Esophagus muscularis mucosa (tissue), 4 donors: ENCODE measurements at places on chromosomes 16 and 17.

DNA sequence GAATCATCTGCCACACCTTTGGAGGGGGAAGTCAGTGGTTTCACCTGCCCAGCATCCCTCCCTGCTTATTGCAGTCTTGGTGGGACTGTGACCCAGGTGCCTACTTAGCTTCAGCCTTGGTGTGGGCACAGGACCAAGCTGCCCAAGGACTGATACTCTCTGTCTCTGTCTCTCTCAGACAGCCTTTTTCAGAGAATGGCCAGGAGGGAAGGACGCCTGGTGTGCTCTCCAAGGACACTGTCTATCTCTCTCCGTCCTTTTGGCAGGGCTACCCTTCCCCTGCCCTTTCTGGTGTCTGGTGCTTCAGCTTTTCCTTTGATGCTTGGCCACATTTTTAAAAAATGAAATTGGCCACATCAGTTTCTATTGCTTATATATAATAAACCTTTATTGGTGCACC is 19.6 kb downstream of the PIK3R6 start:
- H3K4me1 ChIP-seq = no peaks in the 10 kb centered on the region
- H3K36me3 ChIP-seq = no peaks in the 10 kb centered on the region
- DNase-seq = no peak
- H3K27me3 ChIP-seq = peaks cover 11% of the 10 kb centered on the region
- H3K4me3 ChIP-seq = no peak overlapping the region

DNA sequence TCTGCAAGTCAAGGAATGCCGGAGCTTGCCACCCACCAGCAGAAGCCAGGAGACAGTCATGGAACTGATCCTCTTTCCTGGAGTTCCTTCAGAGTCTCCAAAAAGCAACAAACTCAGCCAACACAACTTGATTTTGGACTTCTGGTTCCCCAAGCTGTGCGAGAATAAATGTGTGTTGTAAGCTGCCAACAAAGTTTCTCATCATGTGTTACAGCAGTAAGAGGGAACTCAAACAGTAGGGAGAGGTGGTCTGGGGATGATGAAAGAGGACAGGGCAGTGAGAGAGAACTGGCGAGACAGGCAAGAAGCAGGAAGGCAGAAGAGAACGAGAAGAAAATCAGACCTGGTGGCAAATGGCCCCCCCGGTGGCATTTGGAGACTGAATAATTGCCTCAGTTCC is 204.9 kb downstream of the MAF start:
- H3K4me1 ChIP-seq = no peaks in the 10 kb centered on the region
- DNase-seq = no peak
- no peak overlapping the region for H3K27ac ChIP-seq
- H3K36me3 ChIP-seq = no peaks in the 10 kb centered on the region
- H3K4me3 ChIP-seq = no peak overlapping the region
- H3K27me3 ChIP-seq = no peaks in the 10 kb centered on the region

GRCh38 chr16:57029161-57030160 is 40.1 kb downstream of the NLRC5 start:
- no peaks in the 10 kb centered on the region for H3K27me3 ChIP-seq
- DNase-seq = no peak
- no peaks in the 10 kb centered on the region for H3K4me1 ChIP-seq
- H3K4me3 ChIP-seq = no peak overlapping the region
- H3K36me3 ChIP-seq = peaks cover 34% of the 10 kb centered on the region

DNA sequence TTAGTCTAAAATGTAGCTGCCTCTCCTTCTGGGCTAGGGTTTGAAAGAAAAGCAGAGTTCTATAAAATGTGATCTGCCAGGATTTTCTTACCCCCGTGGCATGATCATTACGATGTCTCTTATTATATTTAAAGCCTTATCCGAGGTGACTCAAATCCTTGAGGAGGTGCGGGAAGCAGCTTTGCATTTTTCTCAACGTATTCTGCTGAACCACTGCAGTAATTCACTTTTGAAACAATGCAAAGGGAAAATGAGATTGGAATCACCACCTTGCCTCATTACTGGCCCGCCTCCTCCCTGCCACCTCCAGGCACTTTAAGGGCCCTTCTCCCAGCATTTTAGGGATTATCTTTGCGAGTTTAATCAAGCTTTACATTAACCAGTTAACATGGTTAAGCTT is 9.7 kb upstream of the NOG start:
- peaks cover under 1% of the 10 kb centered on the region for H3K4me1 ChIP-seq
- H3K27me3 ChIP-seq = no peaks in the 10 kb centered on the region
- H3K4me3 ChIP-seq = no peak overlapping the region
- DNase-seq = no peak

DNA sequence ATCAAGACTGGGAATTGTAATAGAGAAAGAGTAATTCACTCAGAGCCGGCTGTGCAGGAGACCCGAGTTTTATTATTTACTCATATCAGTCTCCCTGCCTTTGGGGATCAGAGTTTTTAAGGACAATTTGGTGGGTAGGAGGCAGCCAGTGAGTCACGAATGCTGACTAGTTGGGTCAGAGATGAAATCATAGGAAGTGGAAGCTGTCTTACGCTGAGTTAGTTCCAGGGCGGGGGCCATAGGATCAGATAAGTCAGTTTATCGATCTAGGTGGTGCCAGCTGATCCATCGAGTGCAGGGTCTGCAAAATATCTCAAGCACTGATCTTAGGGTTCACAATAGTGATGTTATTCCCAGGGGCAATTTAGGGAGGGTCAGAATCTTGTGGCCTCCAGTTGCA is 20.2 kb upstream of the GUCY2D start:
- H3K4me1 ChIP-seq = no peaks in the 10 kb centered on the region
- no peaks in the 10 kb centered on the region for H3K27me3 ChIP-seq
- no peak overlapping the region for H3K4me3 ChIP-seq
- no peak overlapping the region for H3K27ac ChIP-seq
- peak; percentile 80 for DNase-seq

DNA sequence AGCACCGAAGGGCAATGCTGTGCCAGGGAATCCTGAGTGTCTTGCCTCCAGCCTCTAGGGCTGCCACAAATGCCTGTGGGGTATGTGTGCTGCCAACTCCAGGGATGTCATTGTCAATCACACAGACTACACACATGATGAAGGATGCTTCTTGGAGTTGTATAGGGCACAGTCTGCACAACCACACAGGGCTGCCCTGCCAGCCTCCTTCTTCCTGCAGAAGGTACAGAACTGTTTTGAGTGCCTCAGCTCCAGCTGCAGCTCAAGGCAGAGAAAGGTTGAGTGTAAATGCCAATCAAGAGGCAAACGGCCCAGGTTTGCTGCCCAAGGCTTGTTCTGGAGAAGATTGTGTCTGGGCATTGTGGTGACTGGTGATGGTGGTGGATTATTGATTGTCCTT is 15.6 kb downstream of the SCNN1B start:
- H3K27me3 ChIP-seq = no peaks in the 10 kb centered on the region
- H3K4me1 ChIP-seq = no peaks in the 10 kb centered on the region
- H3K27ac ChIP-seq = no peak overlapping the region
- H3K4me3 ChIP-seq = no peak overlapping the region
- DNase-seq = no peak

GRCh38 chr17:14856176-14856575 is 408.9 kb downstream of the PMP22 start:
- no peak overlapping the region for H3K4me3 ChIP-seq
- H3K27me3 ChIP-seq = no peaks in the 10 kb centered on the region
- DNase-seq = no peak
- no peaks in the 10 kb centered on the region for H3K36me3 ChIP-seq

GRCh38 chr17:48314716-48315115 is 115.3 kb downstream of the SKAP1 start:
- no peak for DNase-seq
- H3K4me1 ChIP-seq = no peaks in the 10 kb centered on the region
- H3K27ac ChIP-seq = no peak overlapping the region
- no peaks in the 10 kb centered on the region for H3K27me3 ChIP-seq
- no peaks in the 10 kb centered on the region for H3K36me3 ChIP-seq
- H3K4me3 ChIP-seq = no peak overlapping the region

DNA sequence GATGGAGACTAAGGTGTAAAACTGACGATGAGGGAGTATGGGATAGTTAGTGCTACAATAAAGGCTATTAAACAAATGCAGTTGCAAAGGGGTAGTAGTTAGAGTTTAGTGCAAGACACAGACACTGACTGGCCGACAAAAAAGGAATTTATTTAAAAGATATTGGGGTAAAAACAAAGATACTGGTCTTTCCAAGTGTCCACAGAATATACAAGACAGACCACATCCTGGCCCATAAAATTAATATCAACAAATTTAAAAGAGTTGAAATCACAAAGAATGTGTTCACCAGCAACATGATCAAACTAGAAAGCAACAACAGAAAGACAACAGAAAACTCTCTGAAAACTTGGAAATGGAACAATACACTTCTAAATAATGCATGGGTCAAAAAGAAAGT is 54.7 kb downstream of the CFDP1 start:
- no peak overlapping the region for H3K4me3 ChIP-seq
- H3K36me3 ChIP-seq = peaks cover 4% of the 10 kb centered on the region
- peaks cover 8% of the 10 kb centered on the region for H3K4me1 ChIP-seq
- no peak overlapping the region for H3K27ac ChIP-seq
- H3K27me3 ChIP-seq = no peaks in the 10 kb centered on the region

DNA sequence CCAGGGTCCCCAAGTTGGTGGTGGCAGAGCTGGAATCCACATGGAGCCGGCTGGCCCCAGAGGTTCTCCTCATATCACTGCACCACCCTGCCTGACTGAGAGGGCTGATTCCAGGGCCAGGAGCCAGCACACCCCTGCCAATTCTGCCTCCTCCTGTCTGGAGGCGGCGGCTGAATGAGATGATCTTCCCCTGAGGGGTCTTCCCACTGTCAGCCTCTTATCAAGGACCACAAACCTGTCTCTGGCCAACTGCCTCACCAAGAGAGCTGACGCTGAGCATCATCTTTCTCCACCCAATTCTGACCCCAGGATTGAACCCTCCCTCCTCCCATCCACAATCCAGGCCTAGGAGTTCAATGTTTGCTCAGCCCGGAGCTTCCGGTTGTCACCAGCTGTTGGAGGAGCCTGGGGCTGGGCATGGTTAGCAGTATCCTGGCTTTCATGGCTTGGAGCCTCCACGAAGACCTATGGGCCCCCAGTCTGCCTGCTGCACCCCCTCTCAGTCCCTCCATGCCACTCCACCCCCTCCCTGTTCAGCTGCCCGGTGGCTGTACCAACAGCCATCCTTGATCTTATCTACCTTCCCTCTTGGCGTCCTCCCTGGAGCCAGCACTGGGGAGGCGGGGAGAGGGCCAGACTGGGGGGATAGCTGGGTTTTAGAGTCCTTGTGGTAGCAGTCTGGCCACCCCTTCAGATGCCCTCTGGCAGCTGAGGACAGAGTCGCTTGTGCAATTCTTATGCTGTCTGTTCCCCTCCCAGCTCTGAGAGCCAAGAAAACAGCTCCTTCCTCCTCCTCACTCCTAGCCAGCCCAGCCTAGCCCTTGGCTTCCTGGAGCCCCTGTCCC is 25.6 kb downstream of the ABCC3 start:
- H3K4me3 ChIP-seq = no peak overlapping the region
- no peaks in the 10 kb centered on the region for H3K36me3 ChIP-seq
- H3K4me1 ChIP-seq = peaks cover 44% of the 10 kb centered on the region
- no peaks in the 10 kb centered on the region for H3K27me3 ChIP-seq

DNA sequence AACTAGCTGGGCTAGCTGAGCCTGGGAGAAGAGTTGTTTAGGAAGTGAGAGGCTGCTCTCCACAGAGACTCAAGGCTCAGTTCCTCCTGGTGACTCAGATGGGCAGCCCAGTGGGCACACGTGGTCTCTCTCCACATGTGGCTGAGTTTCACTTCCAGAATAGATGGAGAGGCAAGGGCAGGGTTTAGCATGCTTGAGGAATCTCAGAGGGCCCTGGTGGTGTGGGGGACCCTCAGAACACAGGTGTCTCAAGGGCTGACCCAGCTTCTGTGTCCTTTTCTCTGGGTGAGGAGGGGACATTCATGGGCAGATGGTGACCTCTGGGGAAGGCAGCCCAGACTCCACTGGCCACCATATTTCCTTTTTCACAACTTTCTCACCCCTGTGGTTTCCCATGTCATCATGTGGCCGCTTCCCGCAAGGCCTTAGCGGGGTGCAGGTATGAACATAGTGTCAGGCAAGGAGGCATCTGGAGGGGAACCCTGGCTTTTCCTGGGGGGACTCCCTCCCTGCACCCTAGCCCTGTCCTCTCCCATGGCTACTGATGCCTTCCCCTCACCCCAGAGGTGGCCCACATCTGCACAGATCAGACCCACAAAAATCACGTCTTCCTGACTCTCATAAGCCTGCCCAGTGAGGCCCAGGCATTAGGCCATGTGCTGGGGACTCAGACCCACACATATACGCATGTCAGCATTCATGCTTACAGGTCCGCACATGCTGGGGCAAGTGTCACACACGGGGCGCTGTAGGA is 3.3 kb downstream of the GRN start:
- H3K4me3 ChIP-seq = no peak overlapping the region
- no peaks in the 10 kb centered on the region for H3K27me3 ChIP-seq
- H3K27ac ChIP-seq = no peak overlapping the region
- peaks cover 48% of the 10 kb centered on the region for H3K36me3 ChIP-seq

DNA sequence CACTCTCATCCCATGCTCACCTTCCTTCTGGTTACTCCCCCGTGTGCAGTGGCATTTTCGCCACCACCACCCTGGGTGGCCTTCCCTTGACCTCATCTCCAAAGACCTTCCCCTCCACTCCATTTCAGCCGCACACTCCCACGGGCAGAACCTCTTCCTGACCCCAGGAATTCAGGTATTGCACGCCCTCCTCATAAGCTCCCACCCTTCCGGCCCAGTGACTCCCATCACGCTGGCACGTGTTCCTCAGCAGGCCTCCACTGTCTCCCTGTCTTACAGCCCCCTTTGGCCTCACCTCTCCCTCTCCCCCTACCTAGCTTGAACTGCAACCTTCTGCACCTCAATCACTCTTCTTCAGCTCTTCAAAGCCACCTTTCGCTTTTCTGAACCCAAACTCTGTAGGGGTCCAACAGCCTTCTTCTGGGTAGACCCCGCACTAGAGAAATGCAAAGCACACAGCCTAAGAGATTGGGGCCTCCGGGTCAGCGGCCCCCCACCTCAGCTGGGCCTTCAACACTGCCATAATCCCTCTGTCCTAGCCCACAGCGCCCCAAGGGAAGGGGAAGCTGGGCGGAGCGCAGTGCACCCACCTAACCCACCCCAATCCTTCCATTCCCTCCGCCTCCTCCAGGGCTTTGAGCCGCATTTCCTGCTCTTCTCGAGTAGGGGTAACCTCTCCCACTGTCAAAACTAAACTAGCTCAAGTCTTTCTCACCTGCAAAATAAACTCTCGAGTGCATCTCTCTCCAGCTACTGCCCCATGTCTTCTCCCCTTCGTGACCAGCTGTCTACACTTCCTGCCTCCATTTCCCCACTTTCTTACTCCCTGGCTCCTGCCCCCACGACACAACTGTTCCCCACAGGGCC is 1.7 kb upstream of the TMEM97 start:
- no peaks in the 10 kb centered on the region for H3K27me3 ChIP-seq
- H3K36me3 ChIP-seq = no peaks in the 10 kb centered on the region
- H3K4me3 ChIP-seq = no peak overlapping the region
- peaks cover 17% of the 10 kb centered on the region for H3K4me1 ChIP-seq
- H3K27ac ChIP-seq = no peak overlapping the region
